ENCODE measurements at places on chromosomes 1 and 21.

DNA sequence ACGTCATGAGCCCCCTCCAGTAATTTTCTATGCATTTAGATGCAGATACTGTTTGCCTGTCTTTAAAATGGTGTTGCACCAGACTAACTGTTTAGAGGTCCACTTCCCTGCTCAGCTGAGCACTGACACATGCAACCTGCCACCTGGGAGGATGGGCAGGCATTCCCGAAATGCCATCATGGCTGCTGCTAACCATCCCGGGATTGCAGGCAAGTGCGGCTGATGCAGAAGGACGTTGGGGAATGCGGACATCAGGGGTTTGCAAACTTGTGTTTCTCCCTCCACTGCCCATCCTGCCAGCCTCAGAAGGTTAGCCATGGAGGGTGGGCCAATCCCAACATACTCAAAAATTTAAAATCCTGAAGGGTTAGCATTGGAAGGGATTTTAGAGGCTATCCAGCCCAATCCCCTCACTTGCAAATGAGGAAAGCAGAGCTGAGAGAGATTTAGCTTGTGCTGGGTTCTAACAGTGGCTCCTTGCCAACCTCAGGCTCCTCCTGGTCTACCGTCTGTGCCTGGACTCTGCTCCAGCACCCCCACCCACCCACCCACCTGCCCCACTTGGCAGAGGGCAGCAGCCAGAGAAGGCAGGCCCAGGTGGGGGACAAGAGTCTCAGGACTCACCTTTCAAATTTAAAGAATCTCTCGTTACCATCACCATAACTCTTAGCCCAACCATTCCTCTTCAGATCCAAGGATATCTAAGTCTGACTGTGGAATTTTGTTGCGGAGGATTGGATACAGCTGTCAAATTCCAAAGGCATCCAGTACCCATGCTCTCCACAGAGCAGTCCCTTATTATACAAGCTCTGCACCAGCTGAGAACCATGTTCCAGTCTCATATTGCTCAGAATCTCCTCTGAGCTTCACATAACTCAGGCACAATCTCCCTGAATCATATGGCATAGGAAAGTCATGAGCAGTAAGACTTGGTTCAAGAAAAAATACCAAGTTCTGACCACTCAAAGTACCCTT is 34.2 kb downstream of the HIVEP3 start:
- DNase-seq: no peak

DNA sequence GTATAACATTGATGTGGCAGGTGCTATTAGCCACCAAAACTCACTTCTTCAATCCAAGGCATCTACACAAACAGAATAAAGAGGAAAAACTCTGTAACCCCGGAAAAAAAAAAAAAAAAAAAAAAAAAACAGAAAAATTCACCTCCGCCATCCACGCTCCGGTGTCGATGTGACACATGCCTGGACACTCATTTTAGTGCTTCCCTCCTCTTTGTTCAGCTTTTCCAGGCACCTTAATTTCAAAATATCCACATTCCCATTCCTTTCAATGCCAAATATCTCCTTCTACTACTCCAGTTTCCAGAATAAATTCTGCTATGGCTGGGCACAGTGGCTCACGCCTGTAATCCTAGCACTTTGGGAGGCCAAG is 5.8 kb upstream of the RERE start:
- DNase-seq: no peak

- DNase-seq: no peak
These were observed 74.7 kb upstream of the OLIG2 start for GRCh38 chr21:32951041-32951440.

- no peak for DNase-seq
These were observed 94.7 kb downstream of the CHD1L start for GRCh38 chr1:147337040-147337630.

DNA sequence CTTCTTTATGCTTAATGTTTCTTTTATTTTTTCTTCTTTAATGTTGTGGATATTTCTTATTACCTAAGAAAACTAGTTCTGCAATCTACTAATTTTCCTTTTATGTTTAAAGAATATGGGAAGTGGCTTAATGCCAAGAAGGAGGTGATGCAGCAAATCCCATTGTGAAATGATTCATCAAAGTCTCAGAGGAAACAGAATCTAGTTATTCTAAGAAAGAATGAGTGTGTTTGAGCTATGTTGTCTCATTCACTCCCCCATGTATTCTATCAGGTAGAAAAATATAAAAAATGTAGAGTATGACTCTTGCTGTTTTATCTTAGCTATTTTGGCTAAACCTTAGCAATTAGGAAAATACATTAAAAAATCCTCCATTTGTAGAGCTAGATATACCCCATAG is 659.9 kb upstream of the RGS18 start:
- DNase-seq: no peak

GRCh38 chr1:170714938-170715337 is 51.0 kb downstream of the PRRX1 start:
- no peak for DNase-seq

DNA sequence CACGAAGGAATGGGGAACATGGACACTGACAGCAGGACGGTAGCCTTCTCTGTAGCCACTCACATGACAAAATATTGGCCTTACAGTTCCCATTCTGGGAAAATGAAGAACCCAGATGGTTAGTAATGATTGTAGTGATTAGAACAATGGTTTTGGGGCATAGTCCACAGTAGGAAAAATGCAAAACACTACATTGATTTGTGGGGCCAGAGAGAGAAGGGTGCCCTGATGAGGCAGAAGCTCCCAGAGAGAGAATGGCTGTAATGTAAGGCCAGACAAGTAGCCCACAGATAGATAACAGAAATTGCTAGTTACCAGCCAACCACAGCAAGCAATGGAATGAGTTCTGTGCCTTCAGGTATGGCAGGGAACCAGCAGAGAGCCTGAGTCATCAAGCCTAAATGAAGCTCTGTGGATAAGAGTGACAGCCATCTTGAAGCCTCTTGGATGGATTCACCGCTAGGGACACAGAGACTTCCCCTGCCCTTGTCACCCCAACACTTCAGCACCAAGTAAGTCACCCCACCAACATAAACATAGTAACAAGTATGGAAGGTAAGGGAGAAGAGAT is 206.1 kb downstream of the BACH1 start:
- no peak for DNase-seq

DNA sequence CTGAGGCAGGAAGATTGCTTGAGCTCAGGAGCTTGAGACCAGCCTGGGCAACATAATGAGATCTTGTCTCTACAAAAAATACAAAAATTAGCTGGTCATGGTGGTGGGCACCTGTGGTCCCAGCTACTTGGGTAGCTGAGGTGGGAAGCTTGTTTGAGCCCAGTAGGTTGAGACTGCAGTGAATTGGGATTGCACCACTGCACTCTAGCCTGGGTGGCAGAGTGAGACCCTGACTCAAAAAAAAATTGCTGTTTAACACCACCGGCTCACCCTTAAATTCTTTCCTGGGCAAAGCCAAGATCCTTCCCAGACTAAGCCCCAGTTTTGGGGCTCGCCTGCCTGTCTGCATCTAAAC is 6.6 kb upstream of the NSUN4 start:
- no peak for DNase-seq

DNA sequence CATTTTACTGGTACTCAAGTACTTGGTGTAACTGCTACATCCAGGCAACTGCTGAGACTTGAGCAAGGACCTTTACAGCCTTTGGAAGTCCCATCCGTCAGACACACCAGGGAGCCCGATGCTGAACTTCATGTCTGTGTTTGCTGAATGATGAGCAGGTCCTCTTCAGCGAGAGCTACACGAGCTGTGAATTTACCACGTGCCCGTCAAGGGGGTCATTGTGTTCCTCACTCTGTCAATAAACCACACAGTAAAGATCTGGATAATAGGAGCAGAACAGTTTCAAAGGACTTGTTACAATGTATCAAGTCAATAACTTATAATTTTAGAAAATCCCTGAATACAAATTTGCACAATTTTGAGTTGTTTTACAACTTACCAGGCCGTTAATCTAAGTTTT is 427.2 kb downstream of the KIF26B start:
- DNase-seq: no peak

DNA sequence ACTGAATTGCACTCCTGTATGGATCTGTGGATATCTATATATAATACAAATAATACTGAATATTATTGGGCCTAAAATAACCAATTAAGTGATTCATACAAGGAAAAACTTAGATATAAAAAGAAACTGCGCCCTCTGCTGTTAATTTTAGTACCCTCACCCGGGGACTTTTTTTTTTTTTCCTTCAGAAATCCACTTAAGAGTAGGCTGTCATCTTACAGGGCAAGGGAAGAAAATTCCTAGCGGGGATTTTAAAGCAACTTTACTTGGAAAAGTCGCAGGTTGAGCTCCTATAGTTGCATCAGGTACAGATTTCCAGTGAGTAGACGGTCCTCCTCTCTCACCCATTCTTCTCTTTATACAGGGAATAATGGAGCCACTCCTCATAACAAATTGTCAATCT is 1.3 kb downstream of the NTNG1 start:
- DNase-seq: no peak

GRCh38 chr1:17196496-17197185 is 8.3 kb upstream of the PADI1 start:
- no peak for DNase-seq

DNA sequence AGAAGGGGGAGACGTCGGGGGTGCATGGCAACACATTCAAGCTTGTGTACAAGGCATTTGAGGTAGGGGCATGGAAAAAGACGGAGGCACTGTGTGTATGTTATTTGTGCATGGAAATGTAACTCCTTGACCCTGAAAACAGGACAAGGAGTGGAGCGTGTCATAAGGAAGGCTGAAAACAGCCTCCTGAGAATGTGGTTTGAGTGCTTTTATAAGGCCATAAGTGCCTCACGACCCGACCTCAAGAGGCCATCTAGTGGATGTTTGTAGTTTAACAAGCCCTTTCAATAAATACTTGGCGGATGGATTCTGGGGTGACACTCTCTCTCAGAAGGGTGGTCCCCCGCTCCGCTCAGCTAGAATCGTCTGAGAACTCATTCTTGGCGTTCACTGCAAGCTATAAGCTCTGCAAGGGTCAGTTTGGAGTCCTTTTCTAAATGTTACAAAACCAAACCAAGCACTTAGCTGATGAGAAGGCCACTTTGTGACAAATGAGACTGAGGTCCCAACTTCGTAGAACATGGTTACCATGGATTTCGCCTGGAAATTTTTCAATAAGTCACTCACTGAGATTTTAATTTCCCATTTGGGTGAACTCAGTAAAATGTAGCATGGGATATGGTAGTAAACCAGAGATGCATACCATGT is 38.8 kb upstream of the CLCA4 start:
- peak; percentile 6 for DNase-seq

GRCh38 chr1:68479501-68479900 is 17.4 kb downstream of the DEPDC1 start:
- no peak for DNase-seq

DNA sequence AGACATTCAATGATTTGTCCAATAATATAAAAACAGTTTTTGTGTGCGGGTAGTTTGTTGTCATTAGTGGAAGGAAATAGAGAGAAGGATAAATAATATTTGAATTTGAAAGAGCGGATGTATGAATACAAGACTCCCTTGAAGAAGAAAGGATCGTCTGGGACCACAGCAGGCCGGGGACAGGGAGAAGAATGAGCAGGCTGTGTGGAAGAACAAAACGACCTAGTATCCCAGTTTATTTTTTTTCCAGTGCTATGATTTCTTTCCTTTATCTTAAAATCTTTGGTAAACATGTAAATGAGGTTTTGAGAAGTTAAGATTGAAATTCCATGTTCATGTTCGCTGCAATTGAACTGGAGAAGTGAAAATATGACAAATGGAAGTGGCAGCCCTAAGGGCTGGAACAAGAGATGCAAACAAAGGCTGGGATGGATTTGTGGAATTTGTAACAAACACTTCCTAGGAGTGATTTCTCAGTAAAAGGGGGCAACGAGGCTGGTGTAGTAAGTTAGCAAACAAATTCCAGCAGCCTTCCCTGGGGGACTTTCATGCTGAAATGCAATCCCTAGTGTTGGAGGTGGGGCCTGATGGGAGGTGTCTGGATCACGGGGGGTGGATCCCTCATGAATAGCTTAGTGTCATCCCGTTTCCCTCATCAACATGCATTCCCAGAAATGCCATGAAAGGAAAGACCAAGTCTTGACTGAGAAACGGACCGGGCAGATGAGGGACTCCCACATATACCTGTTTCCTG is 10.2 kb upstream of the IFI16 start:
- DNase-seq: no peak

- DNase-seq: no peak
These were observed 41.0 kb upstream of the ST6GALNAC5 start for GRCh38 chr1:76826072-76826845.

- DNase-seq: no peak
These were observed 7.4 kb upstream of the GRHL3 start for GRCh38 chr1:24311741-24312140.

DNA sequence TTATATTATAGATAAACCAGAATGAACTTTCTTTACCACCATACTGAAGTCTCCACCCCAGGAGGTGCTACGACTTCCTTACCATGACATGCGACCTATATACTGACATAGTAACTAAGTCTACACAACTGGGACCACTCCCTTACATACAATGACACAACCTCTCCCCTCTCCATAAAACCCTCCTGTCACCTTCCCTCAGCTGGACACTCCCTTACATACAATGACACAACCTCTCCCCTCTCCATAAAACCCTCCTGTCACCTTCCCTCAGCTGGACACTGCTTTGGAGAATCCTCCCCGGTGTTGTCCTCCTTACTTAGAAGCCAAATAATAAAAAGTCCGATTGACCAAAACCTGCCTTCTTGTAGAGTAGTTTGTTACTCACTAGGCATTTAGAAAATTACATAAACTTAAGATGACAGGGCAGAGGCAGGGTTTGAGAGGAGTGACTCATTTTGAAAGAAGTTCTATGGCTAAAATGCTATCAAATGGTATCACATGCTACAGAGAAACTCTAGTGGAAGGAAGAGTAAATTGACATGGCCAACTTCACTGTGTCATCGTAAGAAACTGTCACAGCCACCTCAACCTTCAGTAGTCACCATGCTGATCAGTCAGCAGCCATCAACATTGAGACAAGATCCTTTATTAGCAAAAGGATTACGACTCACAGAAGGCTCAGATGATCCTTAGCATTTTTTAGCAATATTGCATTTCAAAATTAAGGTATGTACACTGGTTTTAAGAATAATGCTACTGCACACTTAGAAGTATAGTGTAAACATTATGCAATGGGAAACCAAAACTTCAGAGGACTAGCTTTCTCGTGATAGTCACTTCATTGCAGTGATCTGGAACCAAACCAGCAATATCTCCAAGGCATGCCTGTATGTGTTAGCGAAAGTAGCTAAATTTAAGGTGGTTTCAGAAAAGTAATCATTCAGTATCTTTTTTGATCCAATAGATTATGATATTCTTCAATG is 56.4 kb downstream of the AHCTF1 start:
- DNase-seq: no peak

GRCh38 chr1:201091256-201091655 is 21.0 kb downstream of the CACNA1S start:
- DNase-seq: no peak

- DNase-seq: no peak
These were observed 9.4 kb downstream of the IL23R start for GRCh38 chr1:67175530-67176087.

DNA sequence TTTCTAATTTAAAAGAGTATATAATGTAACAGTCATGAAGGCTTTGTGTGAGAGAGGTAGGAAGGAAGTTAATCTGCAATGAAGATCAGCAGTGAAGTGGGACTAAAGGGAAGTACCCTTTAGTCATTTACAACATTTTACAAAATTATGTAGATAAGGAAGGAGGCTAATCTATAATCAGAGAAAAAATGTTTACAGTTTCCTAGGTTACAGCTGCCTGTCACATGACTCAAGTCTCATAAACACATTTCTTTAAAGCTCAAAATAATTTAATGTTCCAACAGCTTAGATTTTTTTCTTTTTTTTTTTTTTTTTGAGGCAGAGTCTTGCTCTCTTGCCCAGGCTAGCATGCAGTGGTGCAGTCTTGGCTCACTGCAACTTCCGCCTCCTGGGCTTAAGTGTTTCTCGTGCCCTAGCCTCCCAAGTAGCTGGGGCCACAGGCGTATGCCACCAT is 26.2 kb upstream of the CAP1 start:
- DNase-seq: no peak
